EH (cell line): ENCODE measurements at places on chromosomes 7 and 10.

GRCh38 chr10:70300461-70300860 lies 16.7 kb upstream of the NPFFR1 start:
- no peak for DNase-seq

DNA sequence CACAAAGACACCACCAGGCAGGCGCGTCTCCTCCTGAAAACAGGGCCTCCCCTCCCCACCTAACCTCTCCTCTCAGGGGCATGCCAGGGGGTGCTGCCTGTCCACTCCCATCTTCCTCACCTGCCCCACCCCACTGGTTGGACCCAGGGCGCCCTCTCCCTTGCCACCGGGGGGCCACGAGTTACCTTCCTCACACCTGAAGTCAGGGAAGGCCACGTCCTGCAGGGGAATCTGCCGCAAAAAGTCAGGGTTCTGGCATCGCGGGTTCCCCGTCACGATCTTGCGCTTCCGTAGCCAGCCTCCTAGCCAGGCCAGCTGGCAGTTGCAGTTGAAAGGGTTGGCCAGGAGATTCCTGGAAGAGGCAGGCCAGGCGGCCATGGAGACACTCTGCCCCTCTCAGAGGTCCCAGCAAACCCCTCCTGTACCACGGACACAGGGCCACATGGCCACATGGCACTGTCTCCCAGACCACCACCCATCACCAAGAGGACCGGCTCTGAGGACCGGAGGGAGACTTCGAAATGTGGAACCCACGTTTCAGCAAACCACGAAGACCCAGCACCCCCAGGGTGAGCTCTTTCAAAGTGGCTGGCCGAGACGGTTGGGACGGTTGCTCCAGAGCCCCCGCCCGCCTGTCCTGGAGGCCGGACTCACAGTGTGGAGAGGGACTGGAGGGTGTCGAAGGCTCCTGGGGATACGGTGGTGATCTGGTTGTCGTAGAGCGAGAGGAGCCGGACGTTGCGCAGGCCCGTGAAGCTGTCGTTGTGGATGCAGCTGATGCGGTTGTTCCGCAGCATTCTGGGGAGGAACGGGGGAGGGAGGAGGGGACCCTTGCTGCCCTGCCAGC lies 142.8 kb downstream of the SLIT1 start:
- no peak for DNase-seq

- DNase-seq = peak; percentile 84
Observed at GRCh38 chr7:128830231-128831177, at the start of gene FLNC. Gene FLNC (plus strand): TSS chr7:128830406. CDS start chr7:128830638, 232 bp downstream.

DNA sequence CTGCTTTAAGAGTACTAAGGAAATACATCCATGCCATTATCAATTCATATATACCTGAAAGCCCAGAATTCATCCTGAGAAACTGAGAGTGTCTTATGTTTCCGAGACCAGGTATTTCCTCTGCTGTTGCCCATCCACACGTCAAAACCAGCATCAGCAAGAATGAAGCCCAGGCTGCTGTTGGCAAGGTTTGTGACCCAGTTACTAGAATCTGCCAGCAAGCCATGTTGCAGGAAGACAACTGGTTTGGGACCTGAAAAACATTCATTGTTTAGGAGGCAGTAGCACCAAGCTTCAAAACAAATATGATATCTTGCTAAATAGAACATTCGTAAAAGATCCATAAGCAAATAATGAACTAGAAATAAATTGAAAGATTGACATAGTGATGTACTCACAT lies 21.0 kb upstream of the CH25H start:
- DNase-seq = no peak

DNA sequence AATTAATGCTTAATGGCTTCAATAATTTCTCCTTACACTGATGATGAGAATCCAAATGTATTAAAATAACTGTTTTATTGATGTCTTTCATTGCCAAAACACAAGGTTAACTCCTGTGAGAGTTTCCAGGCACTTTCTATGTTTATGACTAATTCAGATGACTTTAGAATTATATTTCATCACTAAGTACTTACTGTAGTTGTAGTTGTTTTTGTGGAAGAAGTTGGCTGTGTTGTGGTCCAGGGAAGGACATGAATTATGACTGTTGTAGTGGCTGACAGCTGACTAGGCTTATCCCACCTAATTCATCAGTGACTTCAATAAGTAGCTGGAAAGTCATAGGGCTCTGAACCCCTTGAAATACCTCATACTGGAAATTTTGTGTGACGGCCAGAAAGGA lies 254.8 kb downstream of the HGF start:
- DNase-seq = peak; percentile 70

DNA sequence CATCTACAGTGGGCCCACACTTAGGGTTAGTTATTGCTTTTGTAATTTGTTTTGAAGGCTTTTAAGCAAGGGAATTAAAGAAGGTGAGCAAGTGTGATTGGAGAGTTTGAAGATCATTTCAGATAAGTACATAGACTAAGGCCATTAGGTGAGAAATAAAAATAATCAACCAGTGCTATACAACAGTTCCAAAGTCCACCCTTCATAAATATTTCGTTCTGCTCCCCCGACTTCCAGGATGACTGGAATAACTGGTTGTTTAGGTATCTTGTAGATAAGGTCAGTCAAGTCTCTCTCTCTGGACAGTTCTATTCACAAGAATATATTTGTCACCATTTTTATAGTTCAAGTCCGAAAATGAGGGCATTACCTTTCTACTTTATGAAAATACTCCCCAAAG lies 98.0 kb upstream of the MBL2 start:
- no peak for DNase-seq

GRCh38 chr7:155594961-155595366 lies 48.6 kb upstream of the CNPY1 start:
- no peak for DNase-seq

DNA sequence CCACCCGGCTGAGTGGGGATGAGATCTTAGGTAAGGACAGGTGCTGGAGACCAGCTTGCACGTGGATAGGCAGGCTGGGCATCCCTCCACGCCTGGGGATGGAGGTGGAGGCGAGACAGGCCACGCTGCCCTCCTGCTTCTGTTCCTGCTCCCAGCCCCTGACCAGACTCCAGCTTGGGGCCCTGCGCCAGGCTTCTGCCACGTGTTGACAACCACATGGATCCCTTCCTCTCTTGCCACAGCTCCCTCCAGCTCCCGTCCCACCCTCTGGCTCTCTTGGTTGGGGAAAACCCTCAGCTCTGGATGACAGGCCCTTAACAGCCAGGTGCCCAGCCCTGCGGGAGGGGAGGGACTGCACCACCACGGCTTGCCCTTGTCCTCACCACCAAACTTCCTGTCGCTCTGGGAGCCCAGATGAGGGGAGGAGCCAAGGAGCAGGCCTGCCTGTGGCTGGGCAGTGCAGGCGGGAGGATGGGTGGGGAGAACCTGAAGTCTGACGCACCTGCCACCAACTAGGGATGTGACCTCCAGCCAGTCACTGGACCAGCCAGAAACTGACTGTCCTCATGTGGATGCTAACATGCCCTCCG lies 36.0 kb downstream of the KCNH2 start:
- DNase-seq = no peak
